ENCODE measurements at places on chromosomes 4 and X.

DNA sequence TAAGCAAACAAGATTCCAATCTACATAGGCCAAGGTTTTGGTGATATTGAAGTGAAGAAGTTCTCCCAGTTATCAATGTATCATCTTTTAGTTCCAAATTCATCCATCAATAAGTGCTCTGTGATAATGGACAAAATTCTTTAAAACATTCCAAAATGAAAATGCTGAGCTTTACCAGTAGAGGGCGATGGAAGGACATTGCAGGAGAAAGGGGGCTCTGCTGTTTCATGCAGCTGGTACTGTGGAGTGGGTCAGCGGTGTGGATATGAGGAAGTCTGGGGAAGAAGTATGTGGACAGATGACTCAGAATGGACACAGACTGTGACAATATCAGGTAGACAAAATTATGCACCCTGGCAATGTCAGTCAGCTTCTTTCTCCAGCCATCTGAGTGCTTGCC is 46.6 kb upstream of the HS6ST2 start:
- no peak for ATAC-seq

DNA sequence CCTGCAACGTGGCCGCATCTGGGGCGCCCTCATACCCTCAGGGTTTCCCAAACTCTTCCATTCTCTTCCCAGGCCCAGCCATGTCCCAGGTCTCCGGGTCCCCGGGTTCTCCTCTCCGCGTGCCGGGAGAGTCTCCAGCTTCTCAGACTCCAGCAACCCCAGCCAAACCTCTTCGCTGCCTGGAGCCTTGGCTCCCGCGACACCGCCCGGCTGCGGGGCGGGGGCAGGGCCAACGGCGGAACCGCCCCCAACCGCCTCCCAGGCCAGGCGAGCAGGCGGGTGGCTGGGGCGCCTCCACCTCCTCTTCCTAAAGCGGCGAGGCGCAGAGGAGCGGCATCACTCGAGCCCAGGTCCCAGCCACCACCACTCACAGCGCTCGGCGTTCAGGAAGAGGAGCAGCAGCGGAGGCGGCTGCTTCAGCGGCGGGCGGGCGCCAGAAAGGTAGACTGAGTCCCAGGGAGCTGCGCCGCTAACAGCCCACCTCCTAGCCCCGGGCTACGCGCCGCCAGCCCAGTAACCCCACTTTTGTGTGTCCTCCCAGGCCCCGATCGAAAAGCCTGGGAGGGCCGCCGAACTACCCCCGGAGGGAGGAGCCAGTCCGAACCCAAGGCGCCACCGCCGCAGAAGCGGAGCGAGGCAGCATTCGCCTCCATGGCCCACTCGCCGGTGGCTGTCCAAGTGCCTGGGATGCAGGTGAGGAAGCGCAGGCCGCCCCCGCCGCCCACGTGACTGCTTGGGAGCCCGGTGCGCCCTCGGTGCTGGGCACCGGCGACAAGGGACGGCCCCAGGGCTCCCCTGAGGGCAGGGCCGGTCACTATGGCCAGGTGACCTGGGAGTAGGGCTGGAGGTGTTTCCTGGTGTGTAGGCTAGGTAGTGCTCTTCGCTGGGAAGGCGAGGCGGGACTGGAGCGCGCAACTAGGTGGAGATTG is at the start of gene STK26:
Gene STK26 (plus strand): TSS at position 336 of the 929 bp plus-strand sequence. CDS start 316 bp downstream, at position 652.
- peak; percentile 96 for ATAC-seq

DNA sequence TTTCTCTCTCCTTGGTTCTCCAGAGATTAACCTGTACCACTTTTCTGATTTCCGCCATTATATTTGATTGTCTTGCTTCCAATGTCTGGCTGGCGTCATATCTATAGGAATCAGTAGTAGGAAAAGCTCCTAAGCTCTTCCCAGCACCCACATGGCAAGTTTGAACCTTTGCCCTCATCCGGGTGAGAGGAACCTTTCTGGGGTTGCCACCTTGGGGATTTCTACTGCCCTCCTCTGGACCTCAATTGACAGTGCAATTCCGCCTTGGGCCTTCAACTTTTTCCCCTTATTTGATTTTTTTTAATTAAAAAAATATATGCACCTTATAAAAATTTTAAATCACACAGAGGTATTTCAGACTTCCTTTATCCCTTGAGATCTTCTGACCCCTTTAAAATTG is 2.0 kb upstream of the CXorf66 start:
- ATAC-seq = no peak

GRCh38 chr4:11765849-11766453 is 337.3 kb upstream of the HS3ST1 start:
- ATAC-seq = no peak

DNA sequence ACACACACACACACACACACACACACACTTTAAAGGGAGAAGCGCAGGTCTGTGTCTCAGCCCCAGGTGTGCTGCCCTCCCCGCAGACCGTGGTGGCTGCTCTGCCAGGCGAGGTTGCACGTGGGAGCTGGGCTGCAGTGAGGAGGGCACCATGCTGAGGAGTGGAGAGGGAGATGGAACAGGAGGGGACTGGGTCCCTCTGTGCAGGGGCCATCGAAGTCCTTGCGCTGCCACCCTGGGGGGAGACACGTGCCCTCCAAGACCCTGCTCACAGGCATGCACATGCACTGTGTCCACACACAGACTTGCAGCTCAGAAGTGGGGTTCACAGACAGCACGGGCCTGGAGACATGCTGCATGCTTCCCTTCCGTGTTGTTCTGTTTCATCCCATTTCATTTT is 65.5 kb upstream of the HGFAC start:
- ATAC-seq = no peak

GRCh38 chr4:32488690-32489089 is 1768.5 kb downstream of the PCDH7 start:
- ATAC-seq = no peak

GRCh38 chr4:26369581-26369980 is 48.8 kb downstream of the RBPJ start:
- no peak for ATAC-seq

GRCh38 chr4:118557298-118557851 is 127.8 kb upstream of the METTL14 start:
- ATAC-seq = no peak

- ATAC-seq = no peak
Observed at GRCh38 chrX:3963980-3964379, 250.5 kb upstream of the PRKX start.
